Central memory CD8-positive, alpha-beta T cell (primary cell): ENCODE measurements at places on chromosomes 2 and 18.

GRCh38 chr2:116915673-116916072 lies 898.8 kb upstream of the DDX18 start:
- no peak for DNase-seq

DNA sequence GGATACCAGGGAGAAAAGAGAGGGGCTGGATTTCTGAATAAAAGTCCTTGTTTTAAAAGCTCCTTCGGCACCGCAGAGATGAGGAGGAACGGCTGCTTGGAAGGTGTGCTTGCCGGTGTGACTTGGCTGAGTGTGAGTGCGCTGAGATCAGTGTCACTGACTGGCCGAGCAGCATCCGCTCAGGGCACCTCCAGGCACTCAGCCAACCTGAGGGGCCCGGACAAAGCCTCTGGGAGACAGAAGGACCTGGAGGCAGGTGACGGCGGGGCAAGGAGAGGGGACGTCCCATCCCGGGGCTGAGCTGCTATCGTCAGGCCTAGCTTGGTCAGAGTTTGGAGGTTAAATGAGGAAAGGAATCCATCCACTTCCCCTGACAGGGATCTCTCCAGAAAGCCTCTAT lies 16.8 kb upstream of the ALLC start:
- DNase-seq: no peak

- no peak for DNase-seq
Observed at GRCh38 chr2:217301142-217301925, 441.5 kb upstream of the TNP1 start.

DNA sequence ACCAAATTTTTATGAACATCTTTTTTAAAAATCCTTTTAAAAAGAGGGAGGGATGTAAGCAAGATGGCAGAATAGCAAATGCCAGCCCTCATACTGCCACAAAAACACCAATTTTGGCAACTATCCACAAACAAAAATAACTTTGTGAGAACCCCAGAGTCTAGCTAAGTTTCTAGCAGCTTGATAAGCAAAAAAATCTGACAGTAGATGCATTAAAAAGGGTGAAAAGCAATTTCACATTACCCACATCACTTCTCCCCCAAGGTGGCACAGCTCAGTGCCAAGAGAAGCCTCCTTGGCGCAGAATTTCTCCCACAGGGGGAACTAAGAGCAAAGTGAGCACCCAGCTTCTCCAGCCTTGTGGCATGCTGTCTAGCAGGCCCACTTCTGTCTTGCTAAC lies 74.6 kb downstream of the L3MBTL4 start:
- no peak for DNase-seq

- no peak for DNase-seq
Observed at GRCh38 chr18:46632401-46633071, 24.5 kb downstream of the LOXHD1 start.

DNA sequence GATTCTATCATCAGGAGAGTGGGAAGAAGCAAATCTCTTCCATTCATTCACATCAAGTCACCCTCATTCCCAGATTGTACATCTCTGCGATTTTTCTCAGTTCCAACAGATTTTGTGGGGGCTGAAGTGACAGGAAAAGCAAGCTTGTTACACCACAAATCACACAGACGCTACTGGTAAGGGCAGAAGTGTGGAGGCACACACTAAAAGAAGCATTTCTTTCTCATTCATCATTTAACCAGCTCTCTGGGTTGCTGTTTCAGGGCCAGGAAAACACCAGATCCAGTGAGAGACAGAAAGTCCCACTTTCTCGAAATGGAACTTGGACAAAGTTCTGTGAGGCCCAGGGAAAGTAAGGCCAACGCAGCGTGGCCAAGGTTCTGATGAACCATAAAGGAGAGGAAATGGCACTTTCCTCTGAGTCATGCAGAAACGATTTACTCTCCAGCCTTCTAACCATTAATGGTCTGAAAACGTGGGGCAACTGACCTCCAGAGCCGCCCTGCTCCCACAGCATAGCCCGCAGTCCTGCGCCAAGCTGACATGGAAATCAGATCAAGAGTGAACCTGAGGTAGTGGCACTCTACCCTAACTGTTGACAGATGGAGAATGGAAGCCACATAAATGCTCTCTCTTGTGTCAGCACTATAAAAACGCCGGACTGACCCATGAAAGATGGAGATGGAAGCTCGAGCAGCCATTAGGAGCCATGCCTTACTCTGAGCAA lies 191.0 kb downstream of the C1D start:
- no peak for DNase-seq

DNA sequence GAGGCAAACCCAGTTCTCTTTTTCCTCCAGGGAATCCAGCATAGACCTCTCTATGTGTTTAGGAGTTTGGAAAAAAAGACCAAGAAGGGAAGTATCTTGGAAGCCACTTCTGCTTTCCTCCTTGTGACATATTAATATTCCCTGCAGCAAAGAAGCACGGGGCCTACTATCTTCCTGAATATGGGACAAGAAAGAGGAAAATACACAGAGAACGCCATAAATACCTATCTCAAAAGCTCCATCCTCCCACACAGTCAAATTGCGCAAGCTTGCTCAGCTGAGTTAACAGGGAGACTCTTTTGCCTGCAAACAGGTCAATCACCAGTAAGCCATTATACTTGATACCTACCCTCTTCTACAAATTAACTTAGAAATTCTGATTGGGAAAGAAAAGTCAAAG lies 16.7 kb upstream of the RAPH1 start:
- no peak for DNase-seq

GRCh38 chr2:228649447-228649846 lies 468.0 kb upstream of the SPHKAP start:
- no peak for DNase-seq
